Activated CD4-positive, alpha-beta memory T cell treated with anti-CD3 and anti-CD28 coated beads, Interleukin-2, amount 10 ng/mL, durations not matched to agents 7 days and 5 days (primary cell): ENCODE measurements at places on chromosomes 13 and 19.

DNA sequence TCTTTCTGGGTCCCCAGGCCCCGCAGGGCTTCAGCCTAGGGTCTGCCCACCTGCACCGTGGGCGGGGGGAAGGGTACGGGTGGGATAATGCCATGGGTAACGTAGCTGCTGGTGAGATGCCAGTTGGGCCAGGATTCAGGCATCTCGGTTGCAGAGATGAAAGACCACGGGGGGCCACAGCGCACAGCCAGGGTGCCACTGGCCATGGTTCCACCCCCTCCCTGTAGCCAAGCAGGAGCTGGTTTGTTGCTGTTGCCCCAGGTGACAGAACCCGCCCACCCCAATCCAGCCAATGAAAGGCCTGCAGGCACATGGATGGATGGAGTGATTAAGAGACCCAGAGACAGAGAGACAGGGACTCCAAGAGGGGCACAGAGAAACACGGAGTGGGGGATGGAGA, 1.0 kb upstream of the CGB7 start:
- DNase-seq: no peak

DNA sequence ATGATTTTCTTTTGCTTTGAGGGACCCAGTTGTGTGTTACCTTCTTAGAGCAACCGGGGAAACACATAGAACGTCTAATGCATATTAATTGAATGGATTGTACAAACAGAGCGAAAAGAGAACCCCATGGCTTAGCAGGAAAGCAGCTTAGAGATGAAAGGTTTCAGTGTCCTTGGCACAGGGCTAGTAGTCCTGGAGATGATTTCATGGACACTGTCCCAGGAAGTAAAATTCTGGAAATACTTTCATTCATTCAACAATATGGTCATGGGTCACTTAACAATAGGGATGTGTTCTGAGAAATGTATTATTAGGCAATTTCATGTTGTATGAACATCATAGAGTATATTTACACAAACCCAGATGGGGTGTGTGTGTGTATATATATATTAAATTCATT, 9.7 kb upstream of the FUT2 start:
- DNase-seq: no peak

GRCh38 chr19:41392775-41393174, 4.4 kb downstream of the EXOSC5 start:
- no peak for DNase-seq

GRCh38 chr13:80306337-80306972, 34.5 kb downstream of the SPRY2 start:
- no peak for DNase-seq

DNA sequence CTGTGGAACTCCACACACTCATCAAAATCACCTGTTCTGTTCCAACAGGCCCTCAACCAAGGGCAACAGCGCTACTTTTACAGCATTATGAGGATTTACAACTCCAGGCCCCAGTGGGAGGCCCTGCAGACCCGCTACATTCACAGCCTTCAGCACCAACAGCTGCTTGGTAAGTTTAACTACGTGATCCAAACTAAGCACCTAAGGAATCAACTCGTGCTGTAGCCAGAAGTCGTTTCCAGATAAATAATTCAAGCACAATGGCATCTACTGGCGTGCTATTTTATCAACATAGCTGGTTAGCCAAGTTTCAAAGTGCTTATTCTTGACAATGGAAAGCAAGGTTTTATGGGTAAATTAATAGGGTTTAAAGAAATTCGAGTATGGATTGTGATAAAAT, 5.3 kb downstream of the FAM216B start:
- no peak for DNase-seq

DNA sequence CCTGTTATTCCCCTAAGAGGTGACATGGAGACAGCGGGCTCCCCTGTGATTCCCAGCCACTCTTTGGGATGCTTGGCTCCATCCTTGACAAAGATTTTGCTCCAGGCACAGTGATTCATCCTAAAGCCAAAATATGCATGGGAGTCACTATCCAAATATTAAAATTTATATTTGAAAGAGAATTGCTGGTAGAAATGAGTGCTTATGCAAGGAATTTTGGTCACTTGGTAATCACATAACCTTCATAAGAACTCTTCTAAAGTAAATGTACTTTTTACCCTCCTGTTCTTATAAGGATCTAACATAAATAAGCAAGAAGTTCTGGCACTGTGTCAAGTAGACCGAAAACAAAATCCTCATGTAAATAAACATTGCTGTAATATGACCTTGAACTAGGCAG, 385.8 kb downstream of the ITGBL1 start:
- no peak for DNase-seq

DNA sequence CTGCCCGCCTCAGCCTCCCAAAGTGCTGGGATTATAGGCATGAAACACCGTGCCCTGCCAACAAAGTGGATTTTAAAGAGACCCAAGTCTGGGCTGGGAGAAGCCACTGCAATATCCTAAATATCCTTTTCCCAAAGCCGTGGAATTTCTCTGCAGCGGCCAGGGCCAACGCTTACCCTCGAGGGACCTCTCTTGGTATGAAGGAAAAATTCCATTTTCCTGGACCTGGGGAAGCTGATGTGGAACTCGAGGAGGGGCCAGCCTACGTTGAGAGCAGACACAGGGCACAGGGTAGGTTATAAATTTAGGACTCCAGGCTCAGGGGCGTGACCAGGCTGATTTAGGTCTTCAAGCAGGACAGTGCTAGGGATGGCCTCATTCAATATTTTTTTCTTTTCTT, 17.7 kb upstream of the UPF1 start:
- DNase-seq: no peak

DNA sequence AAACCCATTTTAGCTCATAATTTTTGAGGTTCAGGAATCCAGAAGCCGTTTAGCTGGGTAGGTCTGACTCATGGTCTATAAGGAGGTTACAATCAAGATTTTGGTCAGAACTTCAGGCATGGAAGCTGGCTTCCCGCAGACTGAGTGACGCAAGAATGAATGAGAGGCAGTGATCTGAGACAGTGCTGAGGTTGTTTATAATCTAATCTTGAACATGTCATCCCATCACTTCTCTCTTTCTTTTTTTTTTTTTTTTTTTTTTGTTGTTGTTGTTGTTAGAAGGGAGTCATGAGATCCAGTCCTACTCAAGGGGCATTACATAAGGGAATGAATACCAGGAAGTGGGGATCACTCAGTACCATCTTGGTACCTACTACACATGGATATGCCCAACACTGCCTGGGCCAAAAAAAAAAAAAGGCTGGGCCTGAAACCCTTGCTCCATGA, 217.4 kb downstream of the DLEU7 start:
- no peak for DNase-seq

DNA sequence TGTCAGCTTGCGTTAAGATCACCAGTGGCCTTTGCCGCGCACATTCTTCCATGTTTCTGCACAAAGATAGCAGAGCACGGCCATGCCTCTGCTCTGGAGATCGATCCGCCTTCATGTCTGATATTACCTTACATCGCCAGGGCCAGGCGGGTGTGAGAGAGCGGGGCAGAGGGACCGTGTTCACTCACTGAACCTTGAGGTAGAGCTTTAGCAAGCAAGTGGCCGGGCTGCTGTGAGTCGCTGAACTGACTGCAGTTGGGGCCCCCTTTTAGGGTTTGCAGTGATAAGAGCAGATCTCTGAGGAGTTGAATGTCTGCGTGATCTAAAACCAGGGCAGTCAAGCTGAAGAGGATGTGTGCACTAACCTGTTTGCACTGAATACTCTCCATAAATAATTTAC, 275.4 kb upstream of the OBI1 start:
- no peak for DNase-seq

- no peak for DNase-seq
Measured at GRCh38 chr13:93889430-93889951, 590.0 kb downstream of the DCT start.

DNA sequence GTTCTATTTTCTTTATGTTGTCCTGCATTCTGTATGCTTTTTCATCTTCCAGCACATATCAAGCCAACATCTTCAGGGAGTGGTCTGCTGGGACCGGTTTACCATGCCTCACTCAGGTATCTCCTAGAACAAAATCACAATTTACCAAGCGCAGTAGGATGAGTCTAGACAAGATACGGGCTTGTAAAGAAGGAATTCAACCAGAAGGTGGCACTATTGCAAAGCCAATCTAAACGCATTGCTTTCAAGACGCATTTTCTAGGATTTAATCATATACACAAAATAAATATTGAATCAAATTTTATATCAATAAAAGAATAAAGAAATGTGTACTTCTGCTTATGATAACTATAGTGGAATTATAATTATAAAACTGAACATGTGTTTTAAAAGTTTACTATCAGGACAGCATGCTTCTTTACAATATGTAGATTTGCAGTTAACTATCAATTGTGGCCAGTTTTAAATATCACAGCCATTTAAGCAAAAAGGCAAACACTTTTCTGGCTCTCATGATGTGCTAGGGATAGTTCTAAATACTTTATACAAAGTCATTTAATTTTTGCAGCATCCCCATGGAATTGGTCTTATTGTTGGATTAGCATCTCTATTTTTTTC, 16.1 kb upstream of the TPP2 start:
- DNase-seq: peak; percentile 24

DNA sequence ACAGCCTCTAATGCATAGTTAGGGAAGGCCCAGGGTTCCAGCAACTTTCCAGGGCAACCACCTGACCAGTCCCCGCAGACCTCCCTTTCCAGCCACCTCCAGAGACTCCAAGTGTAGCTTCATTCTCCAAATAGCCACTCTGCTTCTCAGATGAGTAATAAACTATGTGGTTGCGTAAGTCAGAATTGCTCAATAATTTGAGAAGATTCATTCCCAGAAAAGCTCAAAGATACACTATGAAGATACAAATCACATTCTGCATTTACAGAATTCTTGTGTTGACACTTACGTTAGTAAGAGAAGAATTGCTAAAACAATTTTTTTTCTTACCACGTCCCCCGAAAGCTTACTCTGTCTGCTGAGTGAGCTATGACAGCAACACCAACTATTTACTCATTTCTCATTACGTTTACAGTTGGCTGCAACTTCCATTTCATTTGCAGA, 8.2 kb upstream of the LATS2 start:
- DNase-seq: no peak
